ENCODE measurements at places on chromosomes 16 and 17.

- DNase-seq, result peak; percentile 49
Observed at GRCh38 chr16:4064950-4065352, 51.3 kb downstream of the ADCY9 start.

DNA sequence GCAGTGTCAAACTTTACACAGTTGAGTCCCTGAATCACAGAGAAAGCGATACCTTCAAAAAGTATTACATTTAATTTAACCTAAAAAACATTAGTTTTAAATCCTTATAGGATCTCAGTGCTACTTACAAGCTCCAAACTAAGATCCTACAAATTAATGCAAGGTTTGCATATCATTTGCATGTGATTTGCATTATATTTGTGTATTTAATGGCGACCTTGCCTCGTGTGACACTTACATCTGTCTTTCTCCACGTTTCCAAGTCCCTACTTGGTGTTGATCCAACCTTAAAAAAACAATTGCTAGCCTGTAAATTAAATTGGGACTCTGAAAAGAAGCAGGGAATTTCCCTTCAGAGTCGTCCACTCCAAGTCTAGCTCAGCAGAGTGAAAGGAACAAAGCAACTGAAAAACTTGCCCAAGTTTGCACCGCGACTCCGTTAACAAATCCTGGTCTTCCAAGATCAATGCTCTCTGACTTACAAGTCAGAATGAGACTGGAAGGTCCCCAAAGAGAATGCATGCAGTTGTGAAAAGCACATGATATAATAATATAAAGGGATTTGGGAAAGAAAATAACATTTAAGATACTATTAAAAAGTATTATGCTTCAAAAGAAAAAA lies 739 bp upstream of the FAM117A start:
- no peak for DNase-seq

- no peak for DNase-seq
Observed at GRCh38 chr17:44807817-44808155, 22.3 kb downstream of the GJC1 start.

DNA sequence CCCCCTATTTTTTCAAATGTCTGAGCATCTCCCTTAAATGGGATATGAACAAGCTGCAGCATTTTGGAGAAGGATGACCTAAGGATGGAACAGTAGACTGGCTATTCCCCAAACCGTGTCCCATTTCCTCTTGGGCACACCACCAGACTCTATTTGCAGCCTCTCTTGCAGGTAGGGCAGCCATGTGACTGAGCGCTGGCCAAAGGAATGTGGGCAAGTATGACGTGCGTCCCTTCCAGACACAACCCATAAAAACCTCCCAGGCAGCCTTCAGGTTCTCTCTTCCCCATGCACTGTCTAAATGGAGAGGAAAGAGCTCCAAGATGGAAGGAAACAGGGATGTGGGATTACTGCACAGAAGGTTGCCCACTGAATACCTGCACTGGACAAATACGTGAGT lies 149.7 kb downstream of the CCT6B start:
- DNase-seq, result no peak

- no peak for DNase-seq
Observed at GRCh38 chr17:17564323-17564722, 27.2 kb downstream of the PEMT start.

GRCh38 chr16:9125658-9126505 lies 34.4 kb downstream of the HAPSTR1 start:
- no peak for DNase-seq

DNA sequence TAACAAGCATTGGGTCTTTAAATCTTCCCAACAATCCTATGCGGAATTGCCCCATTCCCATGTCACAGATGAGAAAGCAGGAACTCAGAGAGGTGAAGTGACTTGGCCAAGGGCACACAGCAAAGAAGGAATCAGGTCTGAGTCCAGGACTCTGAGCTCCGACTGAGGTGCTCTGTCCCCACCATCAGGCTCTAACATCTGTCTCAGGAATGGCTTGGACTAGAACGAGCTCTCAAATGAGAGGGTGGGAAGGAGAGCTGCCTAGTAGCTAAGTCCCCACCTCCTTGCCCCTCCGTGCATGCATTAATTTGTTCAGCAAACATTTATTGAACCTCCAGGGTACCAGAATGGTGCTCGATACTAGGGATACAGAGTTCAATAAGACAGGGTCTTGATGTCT lies 26.7 kb downstream of the ABCC3 start:
- no peak for DNase-seq
